ENCODE measurements at places on chromosomes 1 and 21.

DNA sequence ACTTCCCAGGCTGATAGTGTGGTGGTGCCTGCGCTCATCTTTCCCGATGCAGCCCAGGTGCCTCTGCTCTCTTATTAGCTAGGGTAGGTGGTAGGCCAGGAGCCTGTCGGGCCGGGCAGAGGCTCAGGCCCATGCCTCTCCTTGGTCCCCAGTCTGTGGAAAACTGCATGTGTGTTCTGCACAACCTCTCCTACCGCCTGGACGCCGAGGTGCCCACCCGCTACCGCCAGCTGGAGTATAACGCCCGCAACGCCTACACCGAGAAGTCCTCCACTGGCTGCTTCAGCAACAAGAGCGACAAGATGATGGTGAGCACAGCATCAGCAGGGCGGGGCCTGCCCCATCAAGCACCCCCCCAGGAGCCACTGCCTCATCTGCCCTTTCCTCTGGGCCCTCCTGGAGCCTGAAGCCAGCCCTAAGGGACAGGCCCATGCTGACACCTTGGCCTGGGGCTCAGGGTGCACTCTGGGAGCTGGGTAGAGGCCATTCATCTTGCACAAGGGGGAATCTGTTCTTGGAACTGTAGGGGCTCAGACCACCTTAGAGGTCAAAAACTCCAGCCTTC is 38.6 kb downstream of the PKP1 start:
- no peak for DNase-seq

DNA sequence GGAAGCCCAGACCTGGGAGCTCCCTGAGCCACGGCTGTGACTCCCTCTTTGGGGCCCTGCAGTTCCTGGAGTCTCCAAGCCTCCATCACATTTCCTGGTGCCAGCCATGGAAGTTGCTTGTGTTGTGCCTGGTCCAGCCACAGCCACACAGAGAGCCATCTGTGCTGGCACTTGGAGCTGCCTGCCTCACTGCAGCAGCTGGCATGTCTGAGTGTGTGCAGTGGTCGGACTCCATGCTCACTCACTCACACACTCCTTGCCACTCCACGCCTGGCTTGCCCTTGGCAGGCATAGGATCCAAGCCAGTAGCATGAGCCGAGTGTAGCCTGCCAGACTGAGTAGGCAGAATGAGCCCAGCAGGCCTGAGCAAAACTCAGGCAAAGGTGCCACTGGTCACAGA is 516.3 kb upstream of the BEND5 start:
- DNase-seq = no peak

GRCh38 chr21:44449473-44450363 is 5.6 kb upstream of the LRRC3 start:
- DNase-seq = no peak

GRCh38 chr1:228104526-228105269 is 1.6 kb upstream of the C1orf35 start:
- no peak for DNase-seq

GRCh38 chr1:185156288-185156853 is 382 bp downstream of the TRMT1L start:
- no peak for DNase-seq

GRCh38 chr1:205668951-205669340 is 11.4 kb downstream of the SLC45A3 start:
- no peak for DNase-seq

GRCh38 chr1:209791920-209792319 is 7.6 kb upstream of the C1orf74 start:
- no peak for DNase-seq

GRCh38 chr1:47554901-47555300 is 117.1 kb downstream of the FOXD2 start:
- no peak for DNase-seq

DNA sequence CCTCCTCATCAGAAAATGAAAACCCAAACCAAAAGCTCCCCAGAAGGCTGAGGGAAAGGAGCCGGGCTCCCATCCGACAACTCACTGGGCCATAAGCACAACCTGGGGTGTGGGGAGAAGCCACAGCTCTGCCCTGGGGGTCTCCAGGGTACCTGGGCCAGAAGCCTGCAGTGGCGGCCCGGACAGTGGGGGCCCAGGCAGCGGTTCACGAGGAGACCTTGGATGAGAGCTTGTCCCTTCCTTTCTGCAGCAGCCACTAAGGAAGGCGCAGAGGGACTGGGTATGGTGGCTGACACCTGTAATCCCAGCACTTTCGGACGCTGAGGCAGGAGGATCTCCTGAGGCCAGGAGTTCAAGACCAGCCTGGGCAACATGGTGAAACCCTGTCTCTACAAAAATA is 17.5 kb upstream of the TRAPPC10 start:
- DNase-seq = no peak

GRCh38 chr1:169309178-169310166 is 58.1 kb downstream of the NME7 start:
- no peak for DNase-seq

DNA sequence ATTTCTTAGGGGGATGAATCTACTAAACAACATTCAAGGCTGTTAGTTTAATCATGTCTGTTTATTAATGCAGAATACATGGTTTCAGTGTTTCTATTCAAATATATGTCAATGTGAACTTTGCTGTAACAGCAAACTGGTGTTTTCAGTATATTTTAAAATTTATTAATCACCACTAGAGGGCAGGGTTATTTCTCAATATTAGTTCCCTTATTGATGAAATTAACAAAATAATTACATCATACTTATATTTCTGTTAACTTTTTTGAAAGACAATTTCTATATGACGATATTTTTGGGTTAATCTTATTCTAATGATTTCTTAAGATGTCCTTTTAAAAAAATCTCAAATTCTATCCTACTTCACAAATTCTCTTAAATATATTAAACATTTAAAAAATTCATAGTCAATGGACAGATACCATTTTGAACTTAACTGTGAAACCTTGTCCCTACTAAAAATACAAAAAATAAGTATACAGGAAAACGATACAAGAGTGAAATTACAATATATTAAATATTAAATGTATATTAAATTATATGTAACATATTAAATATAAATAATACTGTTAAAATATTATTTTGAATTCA is 1034.1 kb upstream of the PRMT6 start:
- DNase-seq = no peak

GRCh38 chr1:111909030-111909429 is 80.4 kb downstream of the KCND3 start:
- no peak for DNase-seq

DNA sequence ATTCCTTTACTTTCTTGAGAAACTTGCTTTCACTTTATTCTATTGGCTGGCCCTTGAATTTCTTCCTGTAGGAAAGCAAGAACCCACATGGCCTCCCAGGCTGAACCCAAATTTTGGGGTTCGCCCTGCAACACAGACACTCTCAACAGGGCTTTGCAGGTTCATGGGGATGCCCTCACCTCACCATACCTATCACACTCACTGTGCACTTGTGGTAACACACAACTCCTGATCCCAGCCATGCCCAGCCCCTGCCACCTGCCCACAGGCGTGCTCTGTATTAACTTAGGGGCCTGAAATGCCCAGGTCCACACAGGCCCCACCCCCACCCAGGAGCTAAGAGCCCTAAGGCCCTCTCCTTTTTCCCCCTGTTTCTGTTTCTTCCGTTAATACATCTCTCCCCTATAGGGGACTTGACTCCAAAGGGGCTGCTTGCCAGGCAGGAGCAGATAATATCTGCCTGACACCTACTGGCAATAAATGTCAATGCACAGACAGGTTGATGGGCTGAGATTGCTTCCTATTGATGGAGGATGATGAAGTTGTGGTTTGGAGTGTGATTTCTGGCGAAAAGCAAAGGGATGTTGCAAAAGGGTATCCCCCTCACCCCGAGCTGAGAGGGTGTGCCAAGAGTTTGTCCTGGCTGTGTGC is 171.5 kb downstream of the AJAP1 start:
- DNase-seq = no peak
